ENCODE measurements at places on chromosomes 16 and 17.

- DNase-seq = peak; percentile 26
These were observed 42.8 kb upstream of the ZC3H18 start for GRCh38 chr16:88527186-88527936.

- DNase-seq = no peak
These were observed 7.2 kb downstream of the SLC38A10 start for GRCh38 chr17:81287741-81288430.

DNA sequence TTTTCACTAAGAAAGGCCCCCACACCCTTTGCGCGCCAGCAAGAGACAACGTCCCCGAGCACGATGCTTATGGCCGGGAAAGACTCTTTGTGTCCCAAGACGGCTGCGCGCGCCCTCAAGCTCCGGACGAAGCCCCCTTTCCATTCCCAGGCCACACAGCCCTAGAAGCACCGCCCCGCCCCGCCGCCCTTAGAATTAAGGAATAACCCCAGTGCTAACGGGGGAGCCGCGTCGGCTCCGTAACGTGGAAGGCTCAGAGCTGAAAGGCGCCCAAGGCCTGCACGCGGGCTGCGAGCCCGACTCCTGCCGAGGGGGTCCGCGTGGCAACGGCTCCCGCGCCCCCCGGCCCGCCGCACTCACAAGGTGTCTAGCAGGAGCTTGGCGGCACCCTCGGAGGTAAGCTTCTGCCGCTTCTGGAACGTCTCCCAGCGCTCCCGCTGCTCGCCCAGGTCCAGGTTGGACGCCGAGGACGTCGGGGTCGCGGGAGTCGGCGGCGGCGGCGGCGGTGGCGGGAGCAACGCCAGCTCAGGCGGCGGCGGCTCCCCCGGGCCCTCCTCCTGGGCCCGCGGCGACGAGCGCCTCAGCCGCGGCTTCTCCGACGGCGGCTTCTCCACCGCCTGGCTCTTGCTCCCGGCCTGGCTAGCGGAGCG is 477 bp downstream of the CENPV start:
- DNase-seq = no peak

GRCh38 chr16:12366313-12366712 is 389.8 kb downstream of the SNX29 start:
- DNase-seq = no peak

- no peak for DNase-seq
These were observed 138.2 kb downstream of the NPIPB5 start for GRCh38 chr16:22648941-22649340.

- no peak for DNase-seq
These were observed at the start of the genes C16orf86 and ENKD1 for GRCh38 chr16:67666559-67667452. Gene C16orf86 (plus strand): TSS chr16:67666814. CDS start chr16:67666971, 157 bp downstream. Gene ENKD1 (minus strand): TSS chr16:67666750. CDS start chr16:67666442, 308 bp downstream.

DNA sequence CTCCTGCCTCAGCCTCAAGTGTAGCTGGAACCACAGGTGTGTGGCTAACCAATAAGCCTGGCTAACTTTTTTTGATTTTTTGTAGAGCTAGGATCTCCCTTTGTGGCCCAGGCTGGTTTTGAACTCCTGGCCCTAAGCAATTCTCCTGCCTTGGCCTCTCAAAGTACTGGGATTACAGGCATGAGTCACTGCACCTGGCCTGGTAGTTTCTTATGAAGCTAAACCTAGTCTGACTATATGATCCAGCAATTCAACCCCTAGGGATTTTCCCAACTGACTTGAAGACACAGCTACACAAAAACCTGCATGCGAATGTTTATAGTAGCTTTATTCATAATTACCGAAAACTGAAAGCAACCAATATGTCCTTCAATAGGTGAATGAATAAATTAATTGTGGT is 176.2 kb upstream of the IRX3 start:
- DNase-seq = no peak

- no peak for DNase-seq
These were observed 67.9 kb downstream of the N4BP1 start for GRCh38 chr16:48542020-48542473.

- no peak for DNase-seq
These were observed 23.6 kb downstream of the MILR1 start for GRCh38 chr17:64472564-64472963.

- DNase-seq = no peak
These were observed 21.1 kb upstream of the ZNF629 start for GRCh38 chr16:30808146-30808545.

DNA sequence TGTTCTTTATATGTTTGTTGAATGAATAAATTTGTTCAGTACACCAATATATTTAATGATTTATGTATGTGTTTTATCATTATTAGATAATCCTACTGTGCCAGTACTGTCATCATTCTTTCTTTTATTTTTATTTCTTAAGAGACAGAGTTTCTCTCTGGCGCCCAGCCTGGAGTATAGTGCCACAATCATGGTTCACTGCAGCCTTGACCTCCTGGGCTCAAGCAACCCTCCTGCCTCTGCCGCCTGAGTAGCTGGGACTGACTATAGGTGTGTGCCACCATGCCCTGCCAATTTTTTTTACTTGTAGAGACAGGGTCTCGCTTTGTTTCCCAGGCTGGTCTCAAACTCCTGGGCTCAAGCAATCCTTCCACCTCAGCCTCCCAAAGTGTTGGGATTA is 41.8 kb downstream of the PAFAH1B1 start:
- no peak for DNase-seq

- no peak for DNase-seq
These were observed 80.8 kb downstream of the ZDHHC7 start for GRCh38 chr16:84930298-84931106.

DNA sequence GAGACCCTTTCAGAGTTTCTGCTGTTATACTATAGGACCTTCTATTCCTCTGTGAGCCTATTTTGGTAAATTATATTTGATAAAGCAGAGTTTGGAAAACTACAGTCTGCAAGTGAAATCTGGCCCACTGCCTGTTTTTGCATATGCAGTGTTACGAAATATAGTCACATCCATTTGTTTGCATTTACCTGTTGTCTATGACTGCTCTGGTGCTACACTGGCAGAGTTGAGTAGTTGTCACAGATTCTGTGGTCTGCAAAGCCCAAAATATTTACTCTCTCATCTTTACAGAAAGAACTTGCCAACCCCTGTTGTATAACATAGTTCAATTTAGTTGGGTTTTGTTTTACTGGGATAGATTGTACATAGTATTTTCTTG is 42.3 kb downstream of the TNRC6A start:
- DNase-seq = no peak

GRCh38 chr17:50263331-50264262 is 10.7 kb upstream of the TMEM92 start:
- DNase-seq = no peak

DNA sequence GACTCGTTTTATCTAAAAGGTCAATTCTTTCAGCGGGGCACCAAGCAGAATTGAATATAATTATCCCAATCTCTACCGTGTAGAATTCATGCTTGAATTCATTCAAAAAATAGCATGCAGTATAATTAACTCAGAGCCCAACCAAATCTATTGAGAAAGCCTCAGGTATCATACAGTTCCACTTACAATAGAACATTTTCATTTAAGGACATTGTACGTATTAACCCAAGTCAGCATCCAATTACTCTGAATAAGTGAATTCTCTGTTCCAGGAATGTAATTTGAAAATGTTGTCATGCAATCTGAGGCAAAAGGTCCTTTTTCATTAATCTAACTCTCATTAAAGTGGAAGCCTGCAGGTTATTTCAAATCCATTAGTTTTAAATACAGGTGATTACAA is 78.5 kb downstream of the SALL1 start:
- DNase-seq = no peak

DNA sequence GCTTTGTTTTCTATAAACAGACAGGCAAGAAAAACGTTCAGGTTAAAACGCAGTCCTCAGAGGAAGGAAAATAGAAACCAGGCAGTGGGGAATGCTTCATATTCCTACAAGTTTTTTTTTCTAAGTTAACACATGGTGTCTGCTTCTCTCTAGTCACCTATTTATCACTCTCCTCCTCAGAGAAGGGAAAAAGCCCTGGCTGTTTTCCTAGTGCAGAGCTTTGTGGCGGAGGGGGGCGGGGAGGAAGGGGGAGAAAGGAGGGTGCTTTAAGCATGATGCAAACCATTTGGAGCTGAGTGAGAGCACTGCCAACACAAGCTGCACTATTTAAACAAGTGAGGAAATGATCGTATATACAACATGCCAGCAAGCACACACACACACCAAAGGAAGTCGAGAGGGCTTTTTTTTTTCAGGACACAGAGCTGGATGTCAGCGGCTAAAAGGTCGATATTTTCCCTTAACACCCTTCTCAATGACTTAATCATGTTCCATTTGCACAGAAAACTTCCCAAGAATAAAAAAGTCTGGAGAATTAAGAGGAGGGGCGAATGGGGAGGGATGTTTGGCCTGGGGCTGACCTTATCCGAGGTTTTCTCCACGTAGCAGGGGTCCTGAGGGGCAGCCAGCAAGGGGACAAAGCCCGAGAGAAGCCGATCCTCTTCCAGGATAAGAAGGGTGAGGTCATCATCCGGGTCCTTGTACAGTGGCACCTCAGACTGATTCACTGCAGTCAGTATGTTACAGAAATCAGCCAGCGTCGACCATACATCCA is 117.4 kb downstream of the HIC1 start:
- DNase-seq = peak; percentile 92

- no peak for DNase-seq
These were observed 221.2 kb downstream of the SOX9 start for GRCh38 chr17:72342061-72342460.

DNA sequence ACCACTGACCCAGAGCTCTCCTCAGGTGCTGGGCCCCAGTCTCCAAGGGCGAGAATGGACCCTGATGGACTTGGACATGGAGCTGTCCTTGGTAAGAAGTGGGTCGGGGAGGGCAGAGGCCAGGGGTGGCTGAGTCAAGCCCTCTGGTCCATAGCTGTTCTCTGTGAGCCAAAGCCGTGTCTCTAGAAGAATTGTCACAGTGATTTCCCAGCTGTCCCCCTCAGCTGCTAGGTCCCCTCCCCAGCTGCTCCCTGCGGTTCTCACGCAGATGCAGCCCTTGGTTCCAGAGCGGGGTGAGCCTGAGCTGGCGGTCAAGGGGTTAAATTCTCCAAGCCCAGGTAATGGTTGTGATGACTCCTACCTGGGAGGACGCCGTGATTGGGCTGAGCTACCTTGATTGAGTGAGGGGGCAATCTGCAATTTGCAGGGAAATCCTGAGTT is 1.3 kb upstream of the NOL3 start:
- DNase-seq = no peak

DNA sequence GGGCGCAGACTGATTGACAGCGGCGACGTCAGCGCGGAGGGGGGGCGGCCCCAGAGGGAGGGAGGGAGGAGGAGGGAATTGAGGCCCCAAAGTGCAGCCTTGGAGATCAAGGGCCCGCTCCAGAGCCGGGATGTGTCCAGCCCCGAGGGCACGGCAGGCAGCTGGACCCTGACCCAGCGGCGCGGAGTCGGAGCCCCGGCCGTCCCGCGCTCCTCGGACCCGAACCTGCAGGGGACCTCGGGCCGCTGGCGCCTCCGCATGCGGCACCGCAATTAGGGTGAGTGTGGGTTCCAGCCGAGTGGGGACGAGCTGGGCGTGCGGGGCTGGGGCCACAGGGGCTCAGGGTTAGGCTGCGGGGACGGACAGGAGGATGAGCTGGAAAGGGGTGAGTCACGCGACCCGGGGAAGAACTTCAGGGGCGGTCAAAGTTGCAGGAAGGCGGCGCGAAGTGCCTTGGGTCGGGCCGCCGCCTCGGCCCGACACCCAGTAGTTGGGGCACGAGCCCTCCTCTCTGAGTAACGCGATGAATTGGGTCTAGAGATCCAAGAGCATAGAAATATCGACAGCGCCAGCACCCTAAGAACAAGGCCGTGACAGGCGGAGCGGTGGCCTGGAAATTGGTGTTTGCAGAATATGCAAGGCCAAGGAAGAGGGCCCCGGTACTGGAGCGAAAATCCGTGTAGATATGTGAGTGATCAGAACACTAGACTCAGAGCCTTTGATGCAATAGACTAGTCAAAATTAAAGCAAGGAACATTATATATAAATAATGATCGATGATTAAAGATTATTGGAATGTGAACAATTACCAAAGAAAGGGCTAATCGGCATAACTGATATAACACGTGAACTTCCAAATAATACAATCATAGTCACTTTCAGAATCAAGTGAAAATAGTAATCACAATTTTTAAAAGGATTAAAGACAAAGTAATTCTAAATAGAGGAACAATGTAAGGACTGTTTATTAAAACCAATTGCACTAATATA is at the start of gene TBX4:
TSS of gene TBX4 (plus strand) at position 122 of the 990 bp plus-strand sequence. CDS start 4,069 bp downstream, outside the sequence.
- no peak for DNase-seq

- no peak for DNase-seq
These were observed 16.6 kb downstream of the UBALD2 start for GRCh38 chr17:76281573-76282371.

DNA sequence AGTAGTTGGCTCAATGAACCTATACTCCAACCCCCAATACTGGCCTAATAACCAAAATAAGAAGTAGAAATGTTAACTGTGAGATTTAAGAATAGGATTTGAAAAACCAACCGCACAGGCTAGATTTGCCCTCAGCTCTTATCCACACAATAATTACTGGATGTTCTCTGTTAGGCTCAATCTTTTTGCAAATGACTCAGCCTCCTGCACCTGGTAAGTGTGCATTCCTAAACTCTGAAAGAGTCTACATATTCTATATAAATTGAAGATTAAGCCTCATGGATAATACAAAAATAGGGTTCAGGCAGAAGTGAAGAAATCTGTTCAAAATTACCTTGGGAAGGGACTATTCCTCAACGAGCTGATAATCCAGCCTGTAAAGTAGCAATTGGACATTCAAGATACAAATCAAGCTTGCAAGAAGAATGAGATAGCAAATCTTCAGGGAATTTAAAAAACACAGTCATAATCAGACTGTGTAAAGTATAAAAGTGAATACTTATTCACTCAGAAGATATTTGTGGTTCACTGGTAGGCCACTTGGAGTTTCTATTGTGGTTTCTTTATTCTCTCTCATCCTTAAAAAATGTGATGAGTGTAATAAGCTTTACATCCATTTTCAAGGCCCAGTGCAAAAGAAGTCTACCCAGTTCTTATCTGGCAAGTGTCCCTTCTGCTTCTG is 931.9 kb upstream of the SOX9 start:
- no peak for DNase-seq

DNA sequence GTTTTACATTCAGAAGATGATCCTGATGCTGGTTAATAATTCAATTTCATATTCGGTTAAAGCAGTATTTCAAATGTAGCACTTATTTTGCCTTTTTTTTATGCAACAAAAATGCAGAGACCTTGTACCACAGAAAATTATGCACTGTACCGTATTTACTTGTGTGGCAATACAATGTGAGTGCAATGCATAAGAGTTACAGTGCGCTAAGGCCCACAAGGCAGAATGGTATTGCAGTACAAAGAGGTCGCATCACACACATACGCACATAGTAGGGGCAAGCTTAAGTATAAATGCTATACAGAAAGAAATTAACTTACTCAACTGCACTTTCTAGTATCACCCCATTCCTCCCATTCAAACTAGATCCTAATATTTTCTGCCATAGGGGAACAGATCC is 103.0 kb downstream of the SYCE1L start:
- DNase-seq = no peak
